ENCODE measurements at places on chromosomes 6 and 20.

GRCh38 chr6:35294308-35294945, 3.2 kb upstream of the DEF6 start:
- peak; percentile 65 for DNase-seq

GRCh38 chr6:44110005-44110676, 17.1 kb downstream of the MRPL14 start:
- DNase-seq = no peak

DNA sequence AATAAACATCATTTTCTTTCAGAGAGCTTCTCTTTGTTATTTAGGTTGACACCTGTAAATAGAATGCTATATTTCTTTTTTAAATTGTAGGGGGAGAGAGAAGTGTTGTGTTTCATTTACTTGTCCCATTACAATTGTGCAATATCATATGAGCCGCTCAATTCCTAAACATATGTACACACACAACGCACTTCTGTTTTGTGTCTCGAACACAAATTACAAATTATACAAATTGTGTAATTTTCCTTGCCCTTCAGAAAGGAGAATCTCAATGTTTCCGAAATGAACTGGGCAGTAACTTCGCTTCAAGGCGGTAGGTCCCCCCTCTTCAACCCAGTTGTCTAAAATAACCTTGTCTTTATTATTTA, 2.6 kb upstream of the ABT1 start:
- no peak for DNase-seq

GRCh38 chr20:50992733-50993457, 30.0 kb downstream of the KCNG1 start:
- peak; percentile 90 for DNase-seq

GRCh38 chr6:131059486-131059885, 3.6 kb downstream of the EPB41L2 start:
- DNase-seq = peak; percentile 75

GRCh38 chr6:69370763-69371162, 426.0 kb downstream of the LMBRD1 start:
- no peak for DNase-seq

GRCh38 chr20:47027042-47027441, 132.4 kb downstream of the EYA2 start:
- no peak for DNase-seq

GRCh38 chr6:97068211-97068610, 143.7 kb downstream of the KLHL32 start:
- peak; percentile 26 for DNase-seq

DNA sequence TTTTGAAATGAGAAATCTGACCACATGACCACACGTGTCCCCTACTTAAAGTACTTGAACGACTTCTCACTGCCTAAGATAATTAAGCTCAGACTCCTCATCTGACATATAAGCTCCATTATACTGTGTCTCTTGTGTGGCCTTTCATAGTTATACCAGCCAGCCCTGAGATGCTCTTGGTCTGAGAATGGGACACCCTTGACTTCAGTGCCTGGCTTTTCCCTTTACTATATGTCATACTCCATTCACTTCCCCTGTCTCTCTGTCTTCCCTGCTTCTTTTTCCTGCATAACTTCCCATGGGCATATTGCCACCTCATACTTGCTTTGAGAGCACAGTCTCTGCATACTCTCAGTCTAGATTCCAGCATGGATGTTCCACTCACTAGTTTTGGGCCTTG, 53.4 kb upstream of the TINAG start:
- DNase-seq = no peak

DNA sequence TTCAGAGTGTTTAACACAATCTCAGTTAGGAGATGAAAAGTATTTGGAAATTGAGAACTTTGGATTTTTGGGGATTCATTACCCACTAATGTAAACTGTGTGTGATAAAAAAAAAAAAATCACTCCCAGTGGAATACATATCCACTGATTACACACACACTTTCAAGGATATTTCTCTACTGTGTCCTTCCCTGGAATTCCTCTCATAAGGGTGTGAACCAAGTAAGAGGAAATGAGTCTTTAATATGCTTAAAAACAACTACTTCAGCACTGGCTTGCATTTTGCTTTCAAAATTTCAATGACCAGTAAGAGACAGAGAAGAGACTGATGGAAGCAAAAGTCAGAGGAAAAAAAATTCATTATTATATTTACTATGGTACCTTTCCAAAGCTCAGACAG, 24.5 kb upstream of the MYCT1 start:
- no peak for DNase-seq

DNA sequence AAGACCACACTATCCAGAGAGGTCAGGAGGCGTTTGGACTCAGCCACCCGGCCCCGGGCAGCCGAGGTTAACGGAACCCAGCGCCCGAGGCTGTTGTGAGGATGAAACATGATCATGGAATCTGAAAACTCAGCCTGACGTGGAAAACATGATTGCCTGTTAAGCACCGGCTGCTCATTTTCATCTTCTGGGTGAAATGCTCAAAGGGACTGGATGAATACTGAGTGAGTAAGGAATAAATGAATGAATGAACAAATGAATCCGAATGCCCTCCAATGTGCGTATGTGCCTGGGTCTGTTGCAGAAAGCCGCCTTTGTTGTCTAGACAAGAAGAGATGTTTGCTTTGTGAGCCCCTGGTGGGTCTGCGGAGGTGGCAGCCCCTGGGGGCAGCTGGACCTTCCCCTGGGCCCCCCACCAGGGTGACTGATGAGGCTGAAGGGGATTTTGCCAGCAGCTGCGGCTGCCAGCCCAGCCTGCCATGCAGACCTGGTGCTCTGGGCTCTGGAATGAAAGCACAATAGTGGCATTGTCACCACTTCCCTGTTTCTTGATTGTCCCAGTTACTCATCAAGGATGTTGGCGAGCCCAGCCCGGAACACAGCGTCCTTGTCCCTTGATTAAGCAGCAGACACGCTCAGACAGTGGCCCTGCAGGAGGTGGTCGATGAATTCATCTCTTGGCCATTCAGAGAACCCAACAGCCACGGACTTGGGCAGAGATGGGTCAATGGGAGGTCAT, 211.1 kb downstream of the ANKRD60 start:
- DNase-seq = peak; percentile 94

DNA sequence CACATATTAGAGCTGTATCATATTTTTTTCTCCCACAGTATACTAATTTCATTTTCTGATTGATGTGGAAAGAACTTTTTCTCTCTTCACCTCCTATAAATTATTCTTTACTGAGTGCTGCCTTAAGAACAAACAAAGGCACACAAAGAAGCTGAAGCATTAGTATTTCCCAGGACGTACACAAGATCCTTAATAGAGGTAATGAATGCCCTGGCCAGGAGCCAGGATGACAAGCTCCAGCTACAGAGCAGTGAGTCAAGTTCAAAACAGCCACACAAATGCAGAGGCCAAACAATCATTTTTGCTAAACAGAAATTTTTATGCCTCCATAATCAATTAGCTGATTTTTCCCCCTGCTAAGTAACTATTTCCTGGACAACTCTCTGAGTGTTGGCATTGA, 639.6 kb downstream of the EPHA7 start:
- DNase-seq = no peak

DNA sequence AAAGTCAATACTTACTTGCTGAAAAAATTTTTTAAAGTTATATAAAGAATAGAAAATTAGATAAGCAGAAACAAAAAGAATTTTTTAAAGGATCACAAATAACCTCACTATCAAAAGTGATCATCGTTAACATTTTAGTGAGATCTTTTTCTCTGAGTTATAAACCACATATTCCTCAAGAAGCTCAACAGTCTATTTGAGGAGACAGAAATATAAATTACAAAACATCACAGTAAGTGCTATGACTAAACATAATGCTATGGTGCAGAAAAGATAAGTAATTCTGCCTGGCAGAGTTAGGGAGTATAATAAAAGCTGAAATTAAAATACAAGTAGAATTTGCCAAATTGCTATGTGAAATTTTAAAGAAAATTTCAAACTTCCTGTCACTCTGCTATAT, 226.7 kb downstream of the LMBRD1 start:
- no peak for DNase-seq

DNA sequence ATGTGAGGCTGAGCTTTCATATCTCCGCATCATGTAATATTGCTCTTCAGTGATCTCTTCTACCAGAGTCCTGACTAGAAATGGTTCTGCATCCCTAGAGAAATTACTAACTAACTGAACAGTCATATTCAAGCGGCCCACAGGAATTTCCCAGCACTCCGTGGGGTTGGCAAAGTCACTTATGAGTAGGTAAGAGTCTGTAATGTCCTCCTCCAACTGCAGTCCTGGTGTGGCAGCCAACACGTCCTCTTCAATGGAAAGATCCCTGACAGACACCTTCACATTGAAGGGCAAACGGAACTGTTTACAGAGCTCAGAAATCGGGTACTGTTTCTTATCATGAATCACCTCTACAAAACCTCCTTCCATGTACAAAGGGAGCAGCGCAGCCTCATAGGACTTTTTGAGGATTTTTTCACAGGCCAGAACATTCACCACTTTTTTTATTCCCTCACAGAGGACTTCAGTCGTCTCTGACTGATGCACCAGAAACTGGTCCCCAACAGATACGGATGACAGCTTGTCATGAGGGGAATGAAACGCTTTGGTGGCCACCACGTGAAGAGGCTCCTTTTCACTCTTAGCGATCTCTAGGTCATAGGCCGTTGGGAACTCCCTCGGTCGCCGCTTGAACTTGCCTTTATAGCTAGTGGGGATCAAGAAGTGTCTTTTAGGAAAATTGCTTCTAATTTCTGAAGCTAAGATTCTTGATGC, 87.7 kb downstream of the THEMIS start:
- DNase-seq = no peak

DNA sequence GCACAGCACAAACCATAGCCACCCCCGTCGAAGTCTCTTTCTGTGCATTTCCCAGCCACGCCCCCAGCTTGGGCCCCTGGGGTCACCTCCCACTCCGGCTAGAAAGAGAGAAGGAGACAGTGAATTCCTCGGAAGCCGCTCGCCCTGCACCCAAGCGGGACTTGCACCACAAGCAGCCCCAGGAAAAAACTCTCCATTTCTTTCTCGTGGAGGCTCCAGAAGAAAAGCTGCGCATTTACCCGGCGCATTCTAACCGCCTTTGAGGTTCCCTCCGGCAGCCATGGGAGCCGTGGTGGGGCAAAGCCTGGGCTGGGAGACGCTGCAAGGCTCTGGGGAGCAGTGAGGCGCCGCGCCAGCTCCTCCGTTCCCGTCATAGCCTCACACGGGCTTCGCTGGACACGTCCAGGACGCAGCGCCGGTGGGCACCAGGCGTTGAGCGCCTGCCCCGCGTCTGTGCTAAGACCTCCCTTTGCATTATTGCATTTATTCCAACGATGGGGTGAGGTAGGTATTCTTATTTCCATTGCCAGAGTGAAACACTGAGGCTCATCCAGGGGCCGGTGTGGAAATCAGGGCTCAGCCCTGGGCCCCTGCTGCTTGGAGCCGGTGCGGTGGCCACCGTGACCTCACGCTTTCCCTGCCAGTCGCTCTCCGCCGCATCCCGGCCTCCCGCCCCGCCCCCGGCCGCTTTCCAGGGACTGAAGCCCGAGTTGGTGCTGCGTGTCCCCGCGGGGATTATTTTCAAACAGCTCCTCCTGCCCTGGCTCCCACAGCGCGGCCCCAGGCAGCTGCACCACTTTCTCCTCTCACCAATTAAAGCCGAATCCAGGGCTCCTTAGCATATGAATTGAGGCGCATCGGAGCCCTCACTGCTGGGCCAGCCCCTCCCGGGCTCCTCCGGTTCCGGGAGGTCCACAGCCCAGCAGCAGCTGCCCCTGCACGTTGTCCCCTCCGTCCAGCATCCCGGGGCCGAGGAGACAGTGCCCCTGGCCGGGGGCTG, 148.3 kb upstream of the AFDN start:
- no peak for DNase-seq

- peak; percentile 32 for DNase-seq
These were observed 208.8 kb downstream of the ARHGAP18 start for GRCh38 chr6:129500958-129501739.

DNA sequence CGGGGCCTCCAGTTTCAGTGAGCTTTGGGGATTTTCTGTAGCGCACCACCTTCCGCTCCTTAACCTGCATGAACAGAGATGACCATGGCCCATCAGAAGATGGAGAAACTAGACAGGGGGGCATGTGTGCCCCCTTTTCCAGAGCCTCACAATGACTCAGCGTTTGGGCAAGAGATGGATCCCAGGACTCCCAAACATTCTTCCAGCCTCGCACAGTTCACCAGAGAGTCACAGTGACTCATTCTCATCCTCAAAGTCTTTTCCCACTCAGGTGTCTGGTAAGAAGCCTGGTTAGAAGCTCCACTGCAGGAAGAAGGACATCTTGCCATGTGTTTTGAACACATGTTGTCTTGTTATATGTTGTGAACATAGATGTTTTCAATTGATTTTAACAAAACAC, 76.2 kb upstream of the FRMD1 start:
- peak; percentile 48 for DNase-seq

GRCh38 chr6:40369891-40370290, 217.3 kb downstream of the LRFN2 start:
- DNase-seq = no peak

GRCh38 chr6:123940551-123940950, 136.9 kb downstream of the NKAIN2 start:
- DNase-seq = no peak

GRCh38 chr6:11357285-11357684, 124.8 kb upstream of the NEDD9 start:
- DNase-seq = no peak

DNA sequence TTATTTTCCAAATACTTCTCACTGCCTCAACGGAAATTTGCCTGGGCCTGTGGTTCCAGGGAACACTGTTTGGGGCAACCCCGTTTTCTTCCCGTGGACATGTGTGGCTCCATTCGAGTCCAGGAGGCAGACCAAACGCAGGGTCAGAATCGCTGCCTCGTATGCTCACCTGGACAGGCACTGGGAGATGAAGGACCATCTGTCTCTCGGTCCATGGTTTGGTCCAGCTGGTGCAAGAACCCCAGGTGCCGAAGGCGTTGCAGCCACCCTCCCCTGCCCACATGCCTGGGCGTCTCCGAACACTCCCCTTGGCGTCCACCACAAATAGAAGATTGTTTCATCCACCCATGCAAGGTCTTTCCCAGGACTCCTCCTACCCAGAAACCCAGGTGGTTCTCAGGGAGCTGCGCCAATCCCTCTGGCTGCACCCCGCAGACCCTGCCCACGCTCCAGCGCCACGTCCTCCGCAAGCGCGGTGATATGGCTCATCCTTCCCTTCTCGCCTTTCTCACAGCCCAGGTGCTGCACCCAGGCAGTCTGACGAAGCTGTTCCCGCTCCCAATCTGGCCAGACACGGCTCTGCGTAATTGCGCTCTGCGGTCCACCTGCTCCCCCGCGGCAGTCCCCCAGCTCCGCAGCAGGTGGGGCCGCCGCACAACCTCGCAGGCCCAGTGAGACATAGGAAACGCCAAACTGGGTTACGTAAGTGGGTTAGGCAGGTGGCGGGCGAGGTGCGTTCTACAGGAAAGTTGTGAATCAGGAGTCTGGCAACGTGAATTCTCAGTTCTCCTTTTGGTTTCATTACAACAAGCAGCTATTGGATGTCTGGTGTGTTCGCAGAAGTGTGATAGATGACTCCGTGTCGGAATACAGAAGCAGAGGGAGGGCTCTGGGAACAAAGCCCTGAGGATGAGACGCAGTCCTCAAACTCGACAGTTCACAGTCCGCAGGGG, 146.2 kb upstream of the ECI2 start:
- no peak for DNase-seq

- DNase-seq = no peak
These were observed 165.4 kb downstream of the TAF4 start for GRCh38 chr20:61900011-61900944.

Data from A549 (cell line).